Activated CD8-positive, alpha-beta memory T cell treated with anti-CD3 and anti-CD28 coated beads for 24 hours (primary cell): ENCODE measurements at places on chromosomes 4 and X.

- DNase-seq: no peak
These were observed 34.7 kb upstream of the PGRMC2 start for GRCh38 chr4:128322311-128322710.

DNA sequence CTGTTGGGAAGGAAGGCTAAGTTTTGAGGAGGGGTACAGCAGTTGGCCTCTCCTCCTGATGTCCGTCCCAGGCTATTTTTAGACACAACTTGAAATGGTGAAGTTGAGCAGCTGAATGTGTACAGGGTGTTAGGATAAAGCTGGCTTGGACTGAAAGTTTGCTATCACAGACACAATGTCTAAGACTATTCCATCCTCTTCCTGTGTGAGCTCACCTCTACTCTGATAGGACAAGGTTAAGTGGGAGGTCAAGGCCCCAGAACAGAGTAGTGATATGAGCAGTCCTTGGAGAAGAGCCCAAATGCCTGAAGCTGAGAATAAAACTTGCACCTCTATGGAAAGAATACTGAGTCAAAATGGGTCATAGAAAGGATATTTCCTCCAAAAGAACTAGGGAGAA is 4.1 kb downstream of the ATP1B4 start:
- DNase-seq: no peak

GRCh38 chrX:14354521-14354920 is 174.8 kb upstream of the GLRA2 start:
- DNase-seq: no peak

DNA sequence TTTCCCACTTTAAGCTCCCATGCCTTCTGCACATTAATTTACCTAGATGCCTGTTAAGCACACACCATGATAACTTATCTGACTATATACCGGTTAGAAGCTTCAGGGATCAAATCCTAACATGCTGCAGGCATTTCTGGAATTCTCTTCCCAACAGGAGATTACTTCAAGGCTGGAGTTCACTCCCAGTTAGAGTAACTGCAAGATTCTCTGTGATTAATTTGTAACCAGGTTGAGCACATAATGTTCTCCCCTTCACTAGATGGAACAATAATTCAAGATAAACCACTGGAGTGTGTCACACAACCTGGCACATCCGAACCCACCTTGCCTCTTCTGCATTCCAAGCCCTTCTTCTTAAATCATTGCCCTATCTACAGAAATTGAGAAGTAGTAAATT is 11.8 kb upstream of the UGT2A3 start:
- no peak for DNase-seq

- no peak for DNase-seq
These were observed 50.3 kb downstream of the STK32B start for GRCh38 chr4:5101571-5101970.
